ENCODE measurements at places on chromosomes 5 and 9.

DNA sequence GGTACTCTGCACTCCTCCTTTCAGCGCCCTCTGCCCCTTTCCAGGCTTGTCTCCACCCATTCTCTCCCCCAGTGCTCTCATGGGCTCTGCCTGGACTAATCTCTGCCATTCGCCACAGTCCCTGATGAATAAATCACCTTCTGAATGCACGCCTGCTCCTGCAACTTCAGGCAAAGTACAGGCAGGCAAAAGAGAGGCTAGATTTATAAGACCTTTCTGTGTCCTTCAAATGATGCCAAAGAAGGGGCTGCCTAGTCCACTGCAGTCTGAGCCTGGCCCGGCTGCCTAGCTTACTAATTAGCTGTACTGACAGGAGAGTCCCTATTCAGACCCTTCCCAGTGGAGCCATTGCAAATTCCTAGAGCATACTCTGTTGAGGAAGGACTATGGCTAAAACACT lies 7.4 kb downstream of the FGF1 start:
- no peak for DNase-seq

DNA sequence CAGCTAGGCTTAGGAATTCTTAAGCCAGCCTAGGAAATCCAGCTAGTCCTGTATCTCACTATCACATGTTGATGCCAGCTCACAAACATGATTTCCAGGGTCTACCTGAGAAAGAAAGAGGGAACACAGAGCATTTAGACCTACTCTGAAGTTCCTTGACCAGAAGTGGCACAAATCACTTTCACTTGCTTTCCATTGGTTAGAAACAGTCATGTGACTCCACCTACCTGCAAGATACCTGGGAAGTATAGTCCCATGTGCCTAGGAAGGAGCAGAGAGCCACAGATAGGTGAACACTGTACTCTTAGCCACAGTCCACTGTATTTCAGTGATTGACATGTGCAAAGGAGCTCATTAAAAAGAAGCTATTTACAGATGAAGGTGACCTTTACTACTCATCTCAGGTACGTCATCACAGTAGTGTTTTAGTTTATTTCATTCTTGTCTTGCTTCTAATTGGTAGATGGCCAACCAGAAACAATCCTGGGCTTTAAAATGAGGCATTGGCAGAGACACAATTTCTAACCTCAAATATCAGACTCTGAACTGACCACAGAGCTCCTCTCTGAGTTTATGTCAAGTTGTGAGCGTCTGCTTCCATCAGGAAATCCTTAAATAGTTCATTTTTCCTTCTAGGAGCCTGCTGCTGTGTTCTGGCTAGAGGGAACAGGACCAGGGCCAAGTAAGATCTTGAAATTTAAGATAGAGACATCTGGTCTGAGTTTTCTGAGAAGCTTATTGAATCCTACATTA lies 340.7 kb downstream of the TLE4 start:
- no peak for DNase-seq

GRCh38 chr9:101791938-101792337 lies 53.5 kb upstream of the GRIN3A start:
- peak; percentile 30 for DNase-seq

GRCh38 chr5:180494510-180495181 lies 467 bp downstream of the CNOT6 start:
- peak; percentile 50 for DNase-seq

GRCh38 chr5:36279054-36279698 lies 22.5 kb downstream of the RANBP3L start:
- DNase-seq, result no peak

DNA sequence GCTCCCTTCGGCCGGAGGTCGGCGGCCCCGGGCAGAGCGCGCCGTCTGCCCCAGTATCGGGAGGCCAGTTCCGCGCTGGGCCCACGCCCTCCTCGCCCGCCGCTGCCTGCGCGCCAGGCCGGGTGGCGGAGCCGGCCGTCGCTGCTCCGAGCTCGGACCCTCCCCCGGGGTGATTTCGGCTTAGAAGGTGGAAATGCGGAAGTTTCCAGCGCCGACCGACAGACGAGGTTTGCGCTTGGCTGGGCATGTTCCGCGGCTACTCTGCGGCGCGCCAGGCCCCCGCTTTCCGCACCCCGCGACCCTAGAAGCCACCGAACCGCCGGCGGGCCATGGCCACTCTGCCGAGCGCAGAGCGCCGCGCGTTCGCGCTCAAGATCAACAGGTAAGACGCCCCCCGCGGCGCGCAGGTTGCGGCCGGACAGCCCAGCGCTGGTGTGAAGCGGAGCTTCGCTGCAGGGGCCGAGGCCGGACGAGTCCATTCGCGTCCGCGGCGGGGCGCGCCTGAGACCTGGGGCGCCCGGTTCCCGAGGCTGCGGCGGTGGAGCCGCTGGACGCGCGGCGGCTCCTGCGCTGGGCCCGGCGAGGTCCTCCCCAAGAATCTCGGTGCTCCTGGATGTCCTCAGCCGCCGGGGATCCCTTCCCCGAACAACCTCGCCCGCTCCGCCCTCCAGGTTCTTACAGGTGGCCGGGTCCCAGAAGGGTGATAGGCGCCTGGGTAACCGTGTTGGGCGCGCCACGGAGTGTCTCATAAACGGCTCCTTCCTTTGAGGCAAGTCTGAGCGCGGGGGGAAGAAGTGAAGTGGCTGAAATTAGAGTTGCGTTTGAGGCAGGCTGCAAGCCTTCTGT lies at the start of gene DOCK8:
TSS of gene DOCK8 (plus strand) at position 218 of the 846 bp plus-strand sequence. CDS start at position 330, 112 bp downstream.
- peak; percentile 62 for DNase-seq

DNA sequence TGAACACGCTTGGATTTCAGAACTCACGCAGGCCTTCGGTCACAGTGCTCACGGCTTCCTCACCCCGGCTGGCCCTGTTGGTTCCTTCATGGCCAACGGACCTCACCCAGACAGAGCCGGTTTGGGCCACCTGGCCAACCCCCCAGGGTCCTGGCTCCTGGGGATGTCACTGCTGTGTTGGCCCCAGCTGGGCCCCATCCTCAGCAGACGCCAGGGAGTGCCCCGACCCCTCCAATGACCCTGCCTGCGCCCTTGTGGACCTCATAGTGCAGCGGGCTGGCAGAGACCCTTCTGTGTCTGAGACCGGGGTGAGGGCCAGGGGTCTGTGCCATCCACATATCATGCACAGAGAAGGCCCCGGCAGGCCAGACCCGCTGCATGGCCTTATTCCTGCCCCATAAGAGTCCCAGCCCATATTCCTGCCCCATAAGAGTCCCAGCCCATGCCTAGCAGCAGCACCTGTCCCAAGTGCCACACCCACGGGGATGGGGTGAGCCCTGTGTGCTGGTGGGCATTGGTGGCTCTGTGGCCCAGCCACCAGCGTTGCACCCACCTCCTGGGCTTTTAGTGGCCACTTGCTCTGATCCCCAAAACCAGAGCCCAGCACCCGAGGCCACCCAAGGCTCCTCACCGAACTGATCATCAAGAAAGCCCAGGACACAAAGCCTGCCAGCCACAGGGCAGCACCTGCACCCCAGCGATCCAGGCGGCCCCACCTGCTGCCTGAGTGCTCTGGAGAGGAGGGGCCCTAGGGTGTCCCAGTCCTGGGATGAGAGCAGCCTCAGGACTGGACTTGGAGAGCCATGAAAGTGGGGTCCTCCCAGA lies 1.3 kb upstream of the LPCAT1 start:
- no peak for DNase-seq

- no peak for DNase-seq
Observed at GRCh38 chr5:30104872-30105596, 1088.5 kb upstream of the CDH6 start.

GRCh38 chr9:112863746-112864145 lies 26.9 kb downstream of the SLC46A2 start:
- DNase-seq, result no peak

DNA sequence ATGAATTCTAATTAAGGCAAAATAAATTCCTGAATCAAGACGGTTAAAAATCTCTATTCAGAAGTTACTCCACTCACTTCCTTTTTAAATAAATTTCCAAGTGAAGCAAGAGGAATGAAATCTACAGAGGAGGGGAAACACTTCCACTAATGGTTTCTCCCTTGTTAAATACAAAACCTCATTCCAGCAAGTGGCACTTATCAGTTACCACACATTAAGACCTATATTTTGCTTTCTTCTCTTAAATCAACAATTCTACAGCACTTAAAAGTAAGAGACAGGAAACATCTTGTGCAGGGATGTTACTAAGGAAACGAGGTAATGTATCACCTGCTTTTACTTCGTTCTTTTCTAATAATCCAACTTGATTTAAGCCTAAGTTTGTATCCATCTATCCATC lies 172.6 kb downstream of the RAPGEF6 start:
- DNase-seq, result no peak

DNA sequence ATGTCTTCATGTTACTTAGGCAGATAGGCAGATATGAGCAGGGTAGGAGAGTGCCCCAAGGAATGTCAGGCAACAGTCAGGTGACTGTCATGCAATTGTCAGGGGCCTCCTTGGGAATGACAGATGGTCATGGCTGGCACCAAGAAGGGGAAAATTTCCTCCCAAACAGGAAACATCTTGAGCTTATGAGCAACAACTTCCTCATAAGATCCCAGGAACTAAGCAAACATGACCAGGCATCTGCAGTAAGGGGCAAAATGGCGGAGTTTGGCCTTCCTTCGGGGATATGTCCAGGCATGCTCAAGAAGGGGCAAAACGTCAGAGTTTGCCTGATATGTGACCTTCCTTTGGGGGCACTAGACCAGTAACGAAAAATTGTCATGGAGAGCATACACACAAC lies 591.8 kb downstream of the PDE4D start:
- DNase-seq, result no peak

DNA sequence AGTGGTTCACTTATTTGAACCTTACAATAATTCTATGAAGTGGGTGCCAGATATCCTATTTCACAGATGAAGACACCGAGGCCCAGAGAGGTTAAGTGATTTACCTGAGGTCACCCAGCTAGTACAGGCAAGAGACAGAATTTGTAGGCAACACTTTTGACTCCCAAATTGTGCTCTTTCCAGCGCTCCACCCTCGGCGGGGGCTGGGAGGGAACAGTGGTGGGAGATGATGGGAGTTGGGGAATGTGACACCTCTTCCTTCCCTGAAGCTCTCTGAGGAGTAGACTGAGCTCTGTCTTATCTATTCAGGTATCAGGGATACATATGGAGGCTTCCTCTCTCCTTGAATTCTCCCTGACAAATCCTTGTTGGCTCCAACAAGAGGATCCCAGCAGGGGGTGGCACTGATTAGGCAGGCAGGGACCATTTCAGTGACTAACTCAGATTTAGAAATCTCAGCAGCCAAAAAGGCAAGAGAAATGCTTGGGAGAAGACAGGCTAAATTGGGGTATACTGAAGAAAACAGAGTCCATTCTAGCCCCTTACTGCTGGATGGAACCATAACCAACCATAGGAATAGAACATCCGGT lies 95.8 kb upstream of the PANK3 start:
- DNase-seq, result no peak

DNA sequence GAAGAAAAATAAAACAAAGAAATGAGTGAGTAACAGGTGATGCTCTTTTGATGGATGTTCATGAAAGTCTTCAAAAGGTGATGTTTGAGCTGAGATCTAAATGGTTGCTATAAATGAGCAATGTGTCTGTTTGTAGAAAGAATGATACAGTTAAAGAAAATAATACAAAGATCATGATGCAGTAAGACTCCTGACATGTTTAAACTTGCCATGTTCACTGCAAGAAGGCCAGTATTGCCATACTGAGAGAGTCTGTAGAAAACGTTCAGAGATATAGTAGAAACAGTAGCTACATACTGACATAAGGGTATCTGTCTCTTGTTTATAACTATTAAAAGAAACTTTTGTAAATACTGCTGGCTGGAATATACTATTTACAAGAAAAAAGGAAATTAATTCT lies 1609.2 kb upstream of the ACO1 start:
- DNase-seq, result no peak

DNA sequence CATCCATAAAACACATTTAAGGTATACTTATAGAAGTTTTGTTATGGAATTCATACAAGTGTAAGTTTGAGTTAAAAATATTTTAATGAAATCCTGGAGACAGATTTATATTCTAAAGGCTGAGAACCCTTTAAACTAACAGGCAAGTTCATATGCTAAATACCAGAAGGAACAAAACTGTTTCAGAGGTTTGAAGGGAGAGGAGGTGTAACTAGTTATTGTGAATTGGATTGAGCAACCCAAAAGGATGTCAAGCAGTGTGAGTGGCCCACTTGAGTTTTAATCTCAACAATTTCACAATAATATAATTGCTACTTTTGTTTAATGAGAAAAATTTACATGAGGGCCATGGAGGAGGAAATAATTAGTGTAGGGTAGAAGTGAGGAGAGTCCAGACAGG lies 348.5 kb upstream of the ACTBL2 start:
- no peak for DNase-seq

DNA sequence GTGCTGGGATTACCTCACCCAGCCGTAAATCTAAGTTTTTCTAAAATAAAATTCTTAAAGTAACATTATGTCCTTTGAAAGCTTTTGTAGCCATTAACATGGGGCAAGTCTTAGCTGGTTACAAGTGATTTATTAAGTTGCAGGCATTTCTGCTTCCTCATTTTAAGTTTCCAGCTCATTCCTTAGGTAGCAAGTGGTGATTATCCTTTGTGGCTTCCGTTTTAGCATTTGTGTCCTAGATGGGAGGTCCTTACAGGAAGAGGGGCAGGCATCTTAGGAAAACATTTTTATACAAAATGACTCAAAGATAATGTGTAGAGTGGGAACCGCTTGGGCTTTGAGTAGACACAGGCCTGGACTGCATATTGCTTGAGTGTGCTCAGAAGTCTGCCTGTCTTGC lies 35.0 kb upstream of the ROPN1L start:
- no peak for DNase-seq

DNA sequence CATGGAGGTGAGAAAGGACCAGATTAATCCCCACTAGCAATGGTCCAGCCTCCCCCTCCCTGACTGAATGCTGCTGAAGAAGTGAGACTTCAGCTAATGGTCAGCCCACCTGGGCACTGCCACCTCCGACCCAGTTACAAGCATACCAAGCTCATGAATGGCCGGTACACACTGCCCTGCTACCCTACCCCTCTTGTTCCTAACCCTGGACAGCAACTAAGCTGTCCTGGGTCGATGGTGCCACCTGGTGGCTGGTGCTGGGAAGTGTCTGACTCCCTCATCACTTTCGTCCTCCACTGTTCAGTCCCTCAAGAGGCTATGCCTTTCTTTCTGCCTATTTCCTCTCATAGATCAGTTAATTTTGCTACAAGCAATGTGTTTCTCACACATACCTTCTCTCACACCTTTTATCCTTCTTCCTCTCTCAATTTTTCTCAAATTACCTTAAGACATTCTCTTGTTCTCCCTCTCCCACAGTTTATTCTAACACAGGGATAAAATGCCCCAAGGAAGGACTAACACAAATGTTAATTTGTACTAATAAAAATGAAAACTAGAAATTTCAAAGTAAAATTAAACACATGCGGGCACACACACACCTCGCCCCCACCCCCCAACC lies 42.4 kb downstream of the PAX5 start:
- peak; percentile 70 for DNase-seq

GRCh38 chr5:115977988-115978387 lies 15.7 kb downstream of the LVRN start:
- DNase-seq, result no peak

GRCh38 chr9:113712053-113712452 lies 164.1 kb upstream of the ZNF618 start:
- no peak for DNase-seq

GRCh38 chr5:15284706-15285105 lies 215.3 kb upstream of the FBXL7 start:
- DNase-seq, result no peak

Data from activated CD4-positive, alpha-beta T cell treated with anti-CD3 and anti-CD28 coated beads for 48 hours (primary cell).